Stimulated activated CD4-positive, alpha-beta T cell treated with anti-CD3 and anti-CD28 coated beads, Interleukin-4, amount 100 ng/mL, for 1 hour (primary cell): ENCODE measurements at places on chromosomes 6 and 20.

DNA sequence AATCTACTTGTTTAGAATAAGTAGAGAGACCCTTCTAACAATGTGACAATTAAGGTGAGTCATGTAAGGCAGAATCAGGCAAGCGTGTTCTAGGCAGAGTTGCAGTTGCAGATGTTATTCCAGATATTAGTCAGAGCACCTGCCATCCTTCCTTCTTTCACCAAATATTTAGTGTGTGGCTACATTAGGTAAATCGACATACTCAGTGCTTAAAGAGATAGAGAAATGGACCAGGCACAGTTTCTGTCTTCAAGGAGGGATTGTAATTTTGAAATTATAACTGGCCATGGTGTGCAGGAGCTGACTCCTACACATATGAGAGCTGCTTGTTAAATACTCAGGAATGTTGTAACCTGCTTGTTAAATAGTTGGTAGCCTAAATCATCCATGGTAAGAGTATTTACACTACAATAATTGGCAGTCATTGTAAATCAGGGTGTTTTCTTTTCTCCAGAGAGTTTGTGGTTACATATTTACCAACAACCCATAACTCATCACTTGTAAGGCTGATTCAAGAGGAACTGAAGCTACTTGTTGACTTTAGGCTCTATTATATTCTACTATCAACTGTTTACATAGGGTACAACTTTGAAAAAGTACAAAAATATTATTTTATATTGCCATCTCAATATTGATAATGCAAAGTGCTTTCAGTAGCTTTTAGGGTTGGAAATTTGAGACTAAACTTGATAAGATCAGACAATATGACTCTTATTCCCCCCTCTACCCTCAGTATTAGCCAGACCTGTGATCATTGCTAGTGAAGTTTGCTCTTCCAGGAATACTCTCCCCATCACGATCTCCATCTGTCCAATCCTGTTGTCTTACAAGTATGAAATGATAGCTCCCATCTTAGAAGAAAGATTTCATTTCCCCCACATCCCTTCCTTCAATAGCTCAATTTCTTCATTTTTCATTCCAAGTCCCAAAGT, 607.1 kb downstream of the COL12A1 start:
- no peak for DNase-seq

GRCh38 chr6:158785036-158785435, 34.1 kb downstream of the EZR start:
- DNase-seq: no peak

DNA sequence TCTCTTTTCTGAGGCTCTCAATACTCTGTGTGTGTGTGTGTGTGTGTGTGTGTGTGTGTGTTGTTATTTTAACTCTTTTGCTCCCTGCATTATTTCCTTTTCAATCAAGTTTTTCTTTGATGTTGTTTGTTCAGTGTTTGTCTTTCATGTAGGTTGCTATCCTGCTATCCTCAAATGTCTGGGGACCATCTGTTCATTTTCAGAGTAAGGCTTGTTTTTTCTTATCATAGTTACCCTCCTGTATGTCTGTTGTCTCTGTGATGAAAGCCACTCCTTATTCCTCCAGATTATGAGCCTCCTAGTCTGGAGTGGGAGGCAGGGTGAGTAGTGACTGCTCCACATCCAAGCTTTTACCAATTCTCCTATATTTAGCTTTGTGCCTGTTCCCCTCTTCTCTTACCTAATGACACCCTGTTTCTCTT, 9.2 kb downstream of the ENPP3 start:
- no peak for DNase-seq

GRCh38 chr6:127463056-127463455, 3.9 kb upstream of the KIAA0408 start:
- DNase-seq: no peak

GRCh38 chr20:4711511-4711910, 10.2 kb upstream of the PRND start:
- DNase-seq: no peak

DNA sequence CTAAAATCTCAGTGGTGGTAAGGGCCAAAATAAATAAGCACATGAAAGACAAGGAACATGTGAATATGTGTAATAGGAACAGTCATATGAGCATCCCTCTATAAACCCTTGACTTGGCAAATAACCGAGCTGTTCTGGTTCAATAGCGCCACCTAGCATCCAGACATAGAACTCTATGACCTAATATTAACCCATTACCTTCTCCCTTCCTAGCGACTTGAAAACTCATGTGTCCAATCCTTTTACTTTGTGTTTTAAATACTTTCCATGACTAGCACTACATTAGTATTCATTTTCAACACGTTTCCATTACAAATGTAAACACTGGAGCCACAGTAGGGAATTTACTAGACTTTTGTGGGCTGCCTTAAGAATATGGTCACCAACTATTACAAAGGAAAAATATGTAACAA, 279.7 kb downstream of the UST start:
- DNase-seq: no peak

DNA sequence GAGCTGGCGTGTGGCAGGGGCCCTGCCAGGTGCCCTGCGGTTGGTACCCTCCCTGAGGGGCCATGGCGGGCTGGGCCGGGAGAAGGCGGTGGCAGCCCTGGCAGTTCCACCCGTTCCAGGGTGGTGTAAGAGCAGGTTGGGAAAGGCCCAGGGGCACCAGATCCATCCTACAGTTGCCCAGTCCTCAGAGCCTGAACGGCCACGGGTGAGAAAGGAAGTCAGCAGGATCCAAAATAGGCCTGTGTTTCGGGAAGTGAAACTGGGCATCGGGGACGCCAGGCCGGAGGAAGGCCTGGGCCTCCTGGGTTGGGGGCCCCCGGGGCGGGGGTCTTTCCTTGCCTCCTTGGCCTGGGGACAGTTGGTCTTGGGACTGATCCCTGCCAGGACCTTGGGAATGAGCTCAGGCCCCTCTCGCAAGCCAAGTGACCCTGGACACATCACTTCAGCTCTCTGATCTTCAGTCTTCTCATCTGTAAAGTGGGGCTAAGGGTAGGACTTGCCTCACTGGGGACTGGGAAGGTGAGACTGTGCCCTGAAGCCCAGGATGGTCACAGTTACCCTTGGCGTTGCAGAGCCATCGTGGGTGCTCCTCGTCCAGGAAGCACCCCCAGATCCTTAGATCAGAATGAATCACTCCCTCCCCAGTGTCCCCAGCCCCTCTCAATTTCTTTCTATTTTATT, 18.1 kb upstream of the NOL4L start:
- no peak for DNase-seq

GRCh38 chr20:12786276-12786675, 222.5 kb upstream of the SPTLC3 start:
- DNase-seq: no peak

DNA sequence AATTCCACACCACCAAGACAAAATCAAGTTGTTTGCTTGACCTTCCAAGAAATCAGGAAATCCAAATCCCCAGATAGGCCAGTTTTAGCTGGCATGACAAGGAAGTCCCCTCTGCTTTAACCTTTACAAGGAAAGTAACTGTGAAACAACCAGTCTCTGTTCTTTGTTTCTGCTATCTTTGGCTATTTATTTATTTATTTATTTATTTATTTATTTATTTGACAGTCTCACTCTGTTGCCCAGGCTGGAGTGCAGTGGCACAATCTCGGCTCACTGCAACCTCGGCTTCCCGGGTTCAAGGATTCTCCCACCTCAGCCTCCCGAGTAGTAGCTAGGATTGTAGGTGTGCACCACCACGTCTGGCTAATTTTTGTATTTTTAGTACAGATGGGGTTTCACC, 14.5 kb upstream of the GMNN start:
- no peak for DNase-seq

GRCh38 chr20:60302875-60303274, 344.7 kb downstream of the CDH26 start:
- DNase-seq: no peak
